ENCODE measurements at places on chromosomes 6 and 20.

GRCh38 chr6:87909849-87910248, 137.8 kb upstream of the SPACA1 start:
- DNase-seq, result no peak

GRCh38 chr6:168333491-168333890, 13.9 kb upstream of the DACT2 start:
- no peak for DNase-seq

GRCh38 chr20:23180451-23180921, 94.4 kb upstream of the CD93 start:
- DNase-seq, result peak; percentile 43

- no peak for DNase-seq
Observed at GRCh38 chr6:150470131-150470530, 101.3 kb downstream of the IYD start.

DNA sequence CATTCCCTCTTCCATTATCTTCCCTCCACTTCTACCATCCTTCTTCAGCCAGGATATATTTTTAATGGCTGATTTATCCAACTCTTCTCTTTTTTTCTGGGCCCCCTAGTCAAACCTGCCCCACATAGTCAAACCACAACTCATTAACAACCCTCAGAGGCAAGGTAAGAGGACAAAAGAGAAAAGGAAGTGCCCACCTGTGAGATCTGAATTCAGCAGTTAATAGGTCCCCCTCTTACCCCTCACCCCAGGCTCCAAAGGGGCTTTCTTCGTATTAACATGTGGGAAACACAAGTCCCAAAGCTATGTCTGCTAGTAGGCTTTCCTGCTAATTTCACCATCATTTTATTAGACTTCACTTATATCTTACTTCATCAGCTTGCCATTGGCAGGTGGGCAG, 44.1 kb upstream of the TSPYL1 start:
- no peak for DNase-seq

GRCh38 chr6:36633915-36634314, 39.8 kb downstream of the SRSF3 start:
- DNase-seq, result no peak
